ENCODE measurements at places on chromosomes 16 and 17.

GRCh38 chr17:45680360-45680759 is 103.8 kb upstream of the CRHR1 start:
- DNase-seq: no peak

GRCh38 chr16:57485916-57486857 is at the start of gene DOK4:
TSS of gene DOK4 (minus strand) at chr16:57486493. CDS start at chr16:57479507, 6,986 bp downstream.
- peak; percentile 69 for DNase-seq

DNA sequence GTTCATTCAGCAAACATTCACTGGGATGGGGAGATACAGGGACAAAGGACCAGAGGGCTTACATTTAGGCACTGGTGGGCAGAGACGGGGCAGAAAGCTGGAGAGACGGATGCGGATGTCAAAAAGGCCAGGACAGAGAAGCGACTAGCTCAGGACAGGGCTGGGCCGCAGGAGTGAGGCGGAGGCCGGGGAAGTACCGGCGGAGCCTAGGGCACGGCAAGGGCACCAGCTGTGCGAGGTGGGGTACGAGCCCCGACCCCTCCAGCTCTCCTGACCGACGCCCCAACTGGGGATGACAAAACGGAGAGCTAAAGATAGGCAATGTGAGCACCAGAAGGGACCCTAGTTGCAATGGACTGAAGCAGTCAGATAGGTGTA is 3.9 kb upstream of the SGCA start:
- no peak for DNase-seq

DNA sequence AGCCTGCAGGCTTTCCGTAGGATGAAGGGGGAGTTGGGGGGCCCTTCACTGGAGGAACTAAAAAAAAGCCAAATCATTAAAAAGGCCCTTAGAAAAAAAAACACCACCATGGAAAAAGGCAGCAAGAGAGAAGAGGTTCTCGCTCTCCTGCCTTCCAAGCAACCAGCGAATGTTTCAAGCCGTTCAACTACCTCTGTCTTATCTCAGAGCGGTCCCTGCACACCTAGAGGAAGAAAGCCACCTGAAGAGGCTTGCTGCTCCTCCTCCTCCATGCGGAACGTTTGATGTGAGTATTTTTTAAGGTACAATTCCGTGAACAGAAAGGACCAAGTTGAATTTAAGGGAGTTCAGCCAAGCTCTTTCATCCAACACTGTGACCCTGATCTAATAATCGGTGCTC is 9.2 kb downstream of the NXN start:
- DNase-seq: no peak

GRCh38 chr16:84692451-84693214 is 7.2 kb upstream of the USP10 start:
- peak; percentile 95 for DNase-seq

GRCh38 chr16:71973001-71973400 is 27.2 kb downstream of the PKD1L3 start:
- DNase-seq: no peak

DNA sequence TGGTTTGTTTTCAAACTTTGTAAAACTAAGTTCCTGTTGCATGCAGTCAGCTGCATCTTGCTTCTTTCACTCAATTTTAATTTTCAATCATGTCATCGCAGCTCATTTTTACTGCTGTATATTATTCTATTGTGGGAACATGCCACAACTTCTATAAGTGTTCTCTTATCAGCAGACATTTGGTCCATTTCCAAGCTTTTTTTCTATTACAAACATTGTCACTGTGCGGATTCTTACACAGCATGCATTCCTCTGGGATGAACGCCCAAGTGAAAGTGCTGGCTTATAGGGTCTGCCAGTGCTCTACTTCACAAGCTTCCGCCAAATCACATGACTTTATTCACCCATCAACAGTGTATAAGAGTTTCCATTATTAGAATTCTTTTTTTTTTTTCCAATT is 22.7 kb downstream of the GINS3 start:
- DNase-seq: no peak

DNA sequence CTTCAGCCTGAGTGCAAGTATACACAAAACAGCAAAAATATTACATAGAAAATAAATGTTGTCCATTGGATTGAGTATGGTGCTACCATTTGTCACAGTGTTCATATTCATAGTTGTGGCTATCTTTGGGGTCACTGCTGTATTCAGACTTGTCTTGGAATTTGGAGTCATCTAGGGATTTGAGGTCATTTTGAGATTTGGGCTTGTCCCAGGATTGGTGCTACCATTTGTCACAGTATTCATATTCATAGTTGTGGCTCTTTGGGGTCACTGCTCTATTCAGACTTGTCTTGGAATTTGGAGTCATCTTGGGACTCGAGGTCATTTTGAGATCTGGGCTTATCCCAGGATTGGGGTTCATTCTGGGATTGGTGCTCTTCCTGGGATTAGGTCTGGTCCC is 24.8 kb downstream of the OMG start:
- DNase-seq: no peak

DNA sequence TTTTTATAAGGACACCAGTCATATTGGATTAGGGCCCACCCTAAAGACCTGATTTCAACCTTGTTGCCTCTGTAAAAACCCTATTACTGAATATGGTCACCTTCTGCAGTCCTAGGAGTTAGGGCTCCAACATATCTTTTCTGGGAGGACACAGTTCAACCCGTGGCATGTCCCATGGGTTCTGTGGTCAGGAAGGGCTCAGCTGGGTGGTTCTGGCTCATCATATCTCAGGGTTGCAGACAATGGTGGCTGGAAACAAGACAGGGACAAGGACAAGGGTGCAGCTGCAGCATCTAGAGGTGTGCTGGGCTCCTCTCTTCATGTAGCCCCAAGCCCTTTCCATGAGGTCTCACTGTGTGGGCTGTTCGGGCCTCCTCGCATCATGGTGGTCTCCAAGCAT is 63.1 kb upstream of the FOXF1 start:
- DNase-seq: no peak

- no peak for DNase-seq
These were observed 6.5 kb downstream of the DHX58 start for GRCh38 chr17:42106009-42106408.

DNA sequence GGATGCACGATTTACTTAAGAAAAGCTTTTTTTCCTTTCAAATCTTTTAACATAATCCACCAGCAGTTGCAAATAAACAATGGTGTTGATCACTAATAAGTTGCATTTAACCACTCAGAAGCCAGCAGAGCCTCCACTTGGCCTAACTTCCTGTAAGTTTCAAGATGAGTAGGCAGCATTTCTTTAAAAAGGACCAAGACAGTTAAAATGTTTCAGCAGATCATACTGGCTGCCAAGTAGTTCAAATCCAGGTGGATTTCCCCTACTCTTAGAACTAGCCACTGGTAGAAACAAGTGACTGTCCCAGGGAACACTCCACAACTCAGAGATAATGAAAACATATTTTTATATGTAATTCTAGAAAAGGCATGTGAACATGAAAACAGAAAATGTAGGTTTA is 17.0 kb upstream of the RFFL start:
- peak; percentile 26 for DNase-seq

DNA sequence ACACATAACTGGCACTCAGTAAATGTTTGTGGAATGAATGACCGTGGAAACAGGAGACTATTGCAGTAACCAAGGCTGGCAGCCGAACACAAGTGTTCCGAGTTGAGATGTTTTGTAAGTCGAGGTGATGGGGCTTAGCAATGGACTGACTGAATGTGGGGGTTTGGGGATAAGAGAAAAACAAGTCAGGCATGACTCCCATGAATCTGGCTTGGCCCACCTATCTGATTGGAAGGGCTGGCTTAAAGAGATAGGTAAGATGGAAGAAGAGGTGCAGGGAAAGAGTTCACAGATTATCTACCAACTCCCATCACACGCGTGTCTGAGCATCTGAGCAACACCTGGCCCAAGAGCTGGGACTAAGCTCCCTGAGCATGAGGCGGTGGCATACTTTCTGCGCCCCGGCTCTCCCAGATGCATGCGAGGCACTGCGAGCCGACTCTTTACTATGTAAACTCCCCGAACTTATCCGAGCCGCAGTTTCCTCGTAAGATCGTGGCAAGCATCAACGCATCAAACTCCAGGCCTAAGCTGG is 539 bp downstream of the IFT20 start:
- peak; percentile 77 for DNase-seq

DNA sequence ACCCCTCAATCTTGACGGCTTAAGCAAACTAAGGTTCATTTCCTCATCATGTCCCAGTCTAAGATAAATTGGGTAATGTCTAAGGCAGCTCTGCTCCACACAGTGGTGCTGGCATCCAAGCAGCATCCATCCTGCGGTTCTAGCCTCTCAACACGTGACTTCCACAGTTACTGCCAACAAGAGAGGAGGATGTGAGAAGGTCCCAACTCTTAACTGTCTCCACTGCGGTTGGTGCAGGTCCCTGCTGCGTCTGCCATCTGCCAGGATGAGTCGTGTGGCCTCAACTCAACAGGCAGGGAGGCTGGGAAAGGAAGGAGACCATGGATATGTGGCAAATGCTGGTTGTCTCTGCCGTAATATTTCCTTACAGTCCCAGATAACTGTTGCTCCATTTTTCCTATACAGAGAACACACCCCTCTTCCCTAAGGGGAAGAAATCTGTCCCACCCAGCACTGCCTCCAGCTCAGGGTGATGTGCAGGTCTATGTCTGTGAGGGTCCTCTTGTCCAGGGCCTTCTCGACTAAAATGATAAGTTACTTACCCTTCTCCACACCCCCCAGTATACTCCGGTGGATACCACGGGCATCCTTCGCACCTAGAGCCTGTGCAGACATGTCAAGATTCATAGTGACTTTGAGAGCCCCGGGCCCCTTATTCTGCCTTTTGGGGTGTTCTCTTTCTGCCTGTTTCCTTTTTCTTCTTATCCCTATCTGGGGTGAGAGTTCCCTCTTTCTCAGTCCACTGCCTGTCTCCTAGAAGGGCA is 64.7 kb downstream of the KCNJ18 start:
- DNase-seq: no peak

Measured in iris pigment epithelial cell (primary cell).